ENCODE measurements at places on chromosomes 2 and 18. TPM values are rescaled to one million over a fixed set of nuclear protein-coding genes. Genes with fewer than 3 reads are reported as not detected.

- no peak for DNase-seq
Measured at GRCh38 chr2:189698020-189698887, 23.8 kb downstream of the ANKAR start.

- no peak for DNase-seq
Measured at GRCh38 chr18:66560094-66560493, 43.8 kb downstream of the CDH19 start.

- no peak for DNase-seq
Measured at GRCh38 chr2:133674066-133674432, 105.8 kb upstream of the NCKAP5 start.

DNA sequence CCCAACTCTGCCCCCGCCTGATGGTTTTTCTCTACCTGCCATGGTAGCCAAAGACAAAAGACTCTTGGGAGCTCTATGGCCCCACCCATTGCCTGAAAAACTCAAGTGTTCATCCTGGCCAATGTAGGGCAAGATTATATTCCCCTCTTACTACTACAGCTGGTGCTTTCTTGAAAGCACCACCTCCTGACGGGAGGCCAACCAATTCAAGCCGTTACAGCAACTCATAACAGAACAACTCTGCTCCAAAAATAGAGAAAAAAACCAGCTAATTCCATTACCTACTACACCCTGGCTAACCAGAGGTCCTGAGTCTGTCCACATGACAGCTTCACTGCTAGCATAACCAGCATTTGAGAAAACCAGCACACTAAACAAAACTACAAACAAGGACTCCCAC is 127.5 kb upstream of the GAREM1 start:
- no peak for DNase-seq

GRCh38 chr2:127088706-127089105 is 18.2 kb downstream of the BIN1 start:
- no peak for DNase-seq

GRCh38 chr2:7707723-7708122 is 790.5 kb downstream of the RNF144A start:
- no peak for DNase-seq

GRCh38 chr2:9366026-9366425 is 57.3 kb downstream of the ITGB1BP1 start:
- no peak for DNase-seq

DNA sequence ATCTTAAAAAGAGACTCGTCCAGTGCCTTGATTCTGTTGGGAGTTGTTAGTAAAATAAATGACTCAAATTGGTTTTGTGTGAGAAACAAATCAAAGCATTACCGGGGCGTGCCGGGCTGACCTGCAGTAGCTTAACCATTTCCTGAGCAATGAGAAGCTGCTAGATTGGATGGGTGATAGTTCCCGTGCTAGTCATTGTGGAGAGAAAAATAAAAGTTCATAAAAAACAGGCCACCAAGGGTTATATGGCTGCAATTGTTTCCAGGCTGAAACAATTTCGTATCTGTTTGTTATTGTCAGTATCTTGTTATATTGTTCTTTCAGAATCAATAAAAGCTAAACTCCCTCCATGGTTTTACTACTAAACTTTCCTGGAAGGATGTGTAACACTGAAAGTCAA is 314.4 kb downstream of the MTX2 start:
- no peak for DNase-seq

GRCh38 chr2:84816426-84817026 is 64.4 kb downstream of the TRABD2A start:
- DNase-seq: no peak

DNA sequence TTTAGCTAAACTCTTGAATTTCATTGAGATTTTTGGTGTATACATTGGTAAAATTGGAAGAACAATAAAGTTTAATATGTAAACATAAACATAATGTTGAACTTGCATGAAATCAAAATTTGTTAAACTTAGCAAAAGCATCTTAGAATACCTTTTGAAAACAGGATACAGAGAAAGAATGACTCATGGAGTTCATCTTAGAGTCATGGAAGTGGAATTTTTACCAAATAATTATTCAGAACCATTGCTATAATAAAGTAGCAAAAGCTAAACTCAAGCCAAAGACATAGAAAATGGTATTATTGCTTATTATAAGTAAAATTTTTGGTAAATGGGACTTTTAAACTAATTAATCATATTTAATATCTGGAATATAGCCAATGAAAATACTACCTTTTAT is 841.6 kb upstream of the SLC39A10 start:
- DNase-seq: no peak

DNA sequence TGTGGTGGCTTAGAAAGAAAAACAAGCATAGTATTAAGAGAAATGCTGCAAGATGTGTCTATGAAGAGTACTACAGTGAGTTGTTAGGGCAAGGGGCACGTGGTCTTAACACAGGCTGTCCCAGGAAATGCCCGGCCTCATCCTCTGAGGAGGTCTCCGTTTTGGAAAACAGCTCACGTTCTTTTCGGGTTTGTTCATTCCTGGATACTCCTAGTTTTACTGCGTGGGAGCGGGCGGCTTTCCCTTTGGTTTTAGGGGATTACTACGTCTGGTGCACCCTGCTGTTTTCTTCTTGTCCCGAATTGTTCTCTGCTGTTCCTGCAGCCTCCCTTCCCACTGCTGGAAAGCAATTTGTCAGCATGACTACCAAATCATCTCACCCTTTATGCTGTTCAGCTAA is 55.5 kb upstream of the RAB6D start:
- DNase-seq: no peak

GRCh38 chr2:191917967-191918651 is 71.2 kb upstream of the CAVIN2 start:
- DNase-seq: no peak

GRCh38 chr18:3384664-3385563 is 65.1 kb upstream of the TGIF1 start:
- no peak for DNase-seq

- DNase-seq: no peak
Measured at GRCh38 chr2:9364791-9365497, 58.4 kb downstream of the ITGB1BP1 start.

DNA sequence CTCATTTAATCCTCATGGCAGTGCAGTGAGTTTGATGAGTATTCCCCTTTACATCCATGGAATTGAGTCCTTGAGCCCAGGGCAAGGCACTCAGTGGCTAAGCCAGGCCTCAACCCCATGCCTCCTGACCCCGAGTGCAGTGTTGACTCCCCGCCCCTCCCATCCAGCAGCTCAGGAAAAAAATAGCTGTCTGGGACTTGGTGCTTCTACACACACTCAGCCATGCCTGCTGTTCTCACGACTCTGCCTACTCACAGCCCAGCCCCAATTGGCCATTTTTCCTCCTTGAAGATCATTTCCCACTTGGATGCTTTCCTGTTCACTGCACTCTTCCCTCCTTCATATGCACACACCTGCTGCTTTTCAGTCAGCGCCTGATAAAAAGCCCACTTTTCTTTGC is 8.8 kb downstream of the FOSL2 start:
- peak; percentile 52 for DNase-seq

GRCh38 chr2:118865106-118865505 is 17.7 kb upstream of the EN1 start:
- no peak for DNase-seq

DNA sequence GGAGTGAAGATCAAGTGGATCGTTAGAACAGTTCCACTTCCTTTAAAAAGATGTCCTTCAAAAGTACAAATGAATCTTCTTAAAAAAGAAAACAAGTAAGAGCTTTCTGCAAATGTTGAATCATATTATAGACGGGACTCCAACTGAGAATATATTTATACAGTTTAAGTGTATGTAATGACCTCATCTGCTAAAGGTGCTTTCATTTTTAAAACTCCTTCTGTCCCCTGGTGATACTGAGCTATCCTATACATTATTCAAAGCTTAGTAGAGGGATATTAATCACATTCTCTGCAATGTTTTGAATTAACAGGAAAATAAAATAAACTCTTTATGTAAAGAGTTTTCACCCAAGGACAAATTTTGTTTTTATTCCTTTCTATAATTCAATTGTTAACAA is 420.7 kb upstream of the SLC8A1 start:
- DNase-seq: no peak

DNA sequence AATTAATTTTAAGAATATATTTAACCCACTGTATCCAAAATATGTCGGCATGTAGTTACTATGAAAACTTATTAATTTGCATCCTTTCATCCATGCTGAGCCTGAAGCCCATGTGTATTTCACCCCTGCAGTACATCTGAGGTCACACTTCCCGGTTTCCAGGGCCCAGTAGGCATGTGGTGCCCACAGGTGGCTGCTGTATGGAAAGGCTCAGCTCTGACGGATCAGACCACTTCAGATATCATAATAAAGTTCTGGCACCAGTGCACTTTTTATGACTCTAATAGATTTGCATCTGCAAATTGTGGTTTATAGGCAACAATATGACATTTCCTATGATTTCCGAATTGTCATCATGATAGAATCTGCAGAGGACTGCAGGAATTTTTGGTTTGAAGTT is 22.5 kb downstream of the SH3RF3 start:
- DNase-seq: no peak

DNA sequence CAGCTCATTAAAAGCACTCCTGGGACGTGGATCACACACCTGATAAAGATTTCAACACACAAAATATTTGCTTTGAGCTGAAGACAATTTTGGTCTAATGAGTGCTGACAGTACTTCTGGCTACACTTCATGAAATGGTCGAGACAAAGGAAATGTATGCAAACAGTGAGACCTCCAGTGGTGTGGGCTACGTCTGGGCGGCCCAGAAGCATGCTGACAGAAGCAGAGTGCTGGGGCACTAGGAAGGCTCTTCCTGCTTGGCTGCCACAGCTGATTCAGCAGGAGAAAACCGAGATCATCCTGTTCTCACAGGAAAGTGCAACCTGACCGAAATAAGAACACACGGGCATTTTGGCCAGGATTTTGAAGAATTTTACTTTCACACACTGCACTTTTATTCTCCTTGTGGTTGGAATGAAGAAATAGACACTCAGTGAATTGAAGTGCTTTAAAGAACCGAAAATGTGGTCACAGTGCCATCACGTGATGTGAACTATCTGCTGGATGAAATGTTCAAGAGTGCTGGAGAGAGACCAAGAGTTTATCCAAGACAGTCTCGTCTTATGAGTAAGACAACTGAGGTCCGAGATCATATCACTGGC is 149.5 kb downstream of the CCBE1 start:
- DNase-seq: no peak

DNA sequence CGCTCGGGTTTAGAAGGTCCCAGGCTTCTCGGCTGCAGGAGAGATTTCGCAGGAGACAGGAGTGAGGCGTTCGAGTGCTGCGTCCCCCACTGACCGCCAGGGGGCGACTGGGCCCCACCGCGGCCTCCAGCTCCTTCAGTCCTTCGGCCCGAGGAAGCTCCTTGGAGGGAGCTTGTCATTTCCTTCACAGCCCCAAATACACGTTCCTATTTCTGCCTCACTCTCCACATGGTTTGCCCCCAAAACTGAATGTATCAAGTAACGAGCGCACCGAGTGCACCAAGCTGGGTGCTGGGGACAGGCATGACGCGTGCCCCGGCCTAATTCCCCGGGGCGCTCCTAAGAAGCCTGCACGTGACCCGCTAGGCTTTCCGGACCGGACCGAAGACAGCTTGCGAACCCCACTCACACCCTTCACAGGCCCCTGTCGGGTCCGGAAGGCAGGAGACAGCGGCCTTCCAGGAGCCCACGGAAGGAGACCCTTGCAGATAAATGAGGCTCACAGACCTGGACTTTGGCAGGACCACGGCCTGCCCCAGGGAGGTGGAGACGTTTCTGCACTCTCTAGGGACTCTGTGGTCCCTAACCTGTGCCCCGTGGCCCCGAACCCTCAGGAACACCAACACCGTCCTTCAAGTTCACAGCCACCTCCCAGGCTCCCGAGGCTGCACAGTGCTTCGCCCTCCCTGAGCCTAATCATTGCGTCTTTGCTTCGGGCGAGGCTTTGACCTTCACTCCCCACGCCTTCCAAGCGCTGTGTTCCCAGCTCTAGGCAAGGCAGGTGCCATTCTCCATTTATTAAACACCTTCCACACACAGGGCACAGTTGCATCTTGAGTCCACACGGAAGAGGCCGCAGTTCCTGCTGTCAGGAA is 13.0 kb upstream of the FAHD2A start:
- peak; percentile 81 for DNase-seq

DNA sequence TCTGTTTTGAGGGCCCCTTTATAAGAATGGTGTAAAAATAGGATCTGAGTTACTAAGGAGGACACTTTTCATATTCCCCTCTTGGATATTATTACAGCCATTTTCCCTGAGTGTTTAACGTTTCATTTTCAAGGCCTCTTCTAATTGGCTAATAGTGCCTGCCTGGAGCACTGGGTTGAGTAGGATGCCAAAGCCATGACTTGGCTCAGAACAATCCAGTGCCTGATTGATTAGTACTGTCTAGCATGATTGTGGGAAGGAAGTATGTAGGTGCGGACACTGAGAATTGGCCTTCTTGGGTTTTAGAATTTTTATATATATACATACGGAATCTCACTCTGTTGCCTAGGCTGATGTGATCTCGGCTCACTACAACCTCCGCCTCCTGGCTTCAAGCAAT is 66.1 kb downstream of the NAB1 start:
- no peak for DNase-seq

DNA sequence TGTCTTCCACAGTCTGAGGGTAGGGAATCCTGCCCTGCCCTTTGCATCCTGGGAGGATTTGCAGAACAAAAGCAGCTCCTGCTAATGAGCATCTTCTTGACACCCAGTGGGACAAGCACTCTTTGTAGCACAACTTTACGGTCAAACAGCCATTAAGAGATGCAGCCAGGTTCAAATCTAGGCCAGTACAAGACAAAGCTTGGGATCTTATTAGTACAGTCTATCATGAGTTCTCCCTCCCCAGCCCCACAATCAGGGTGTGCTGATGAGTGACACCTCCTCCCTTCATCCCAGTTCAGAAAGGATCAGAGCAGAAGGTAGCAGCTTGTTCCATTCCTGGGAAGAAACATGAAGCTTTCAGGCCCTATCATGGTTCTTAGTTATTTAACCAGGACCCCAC is 41.9 kb downstream of the MARCO start:
- DNase-seq: no peak

ADGRF3 gene
- not detected for total RNA-seq

ZC3H6 gene
- total RNA-seq: 14.7 TPM

EGR4 gene
- 0.14 TPM for total RNA-seq

COL4A4 gene
- 0.49 TPM for total RNA-seq

MAP2 gene
- 21.8 TPM for total RNA-seq

LYG1 gene
- not detected for total RNA-seq

RRM2 gene
- not detected for total RNA-seq

HOXD3 gene
- total RNA-seq: 4.1 TPM
